ENCODE measurements at places on chromosomes 6 and 20.

DNA sequence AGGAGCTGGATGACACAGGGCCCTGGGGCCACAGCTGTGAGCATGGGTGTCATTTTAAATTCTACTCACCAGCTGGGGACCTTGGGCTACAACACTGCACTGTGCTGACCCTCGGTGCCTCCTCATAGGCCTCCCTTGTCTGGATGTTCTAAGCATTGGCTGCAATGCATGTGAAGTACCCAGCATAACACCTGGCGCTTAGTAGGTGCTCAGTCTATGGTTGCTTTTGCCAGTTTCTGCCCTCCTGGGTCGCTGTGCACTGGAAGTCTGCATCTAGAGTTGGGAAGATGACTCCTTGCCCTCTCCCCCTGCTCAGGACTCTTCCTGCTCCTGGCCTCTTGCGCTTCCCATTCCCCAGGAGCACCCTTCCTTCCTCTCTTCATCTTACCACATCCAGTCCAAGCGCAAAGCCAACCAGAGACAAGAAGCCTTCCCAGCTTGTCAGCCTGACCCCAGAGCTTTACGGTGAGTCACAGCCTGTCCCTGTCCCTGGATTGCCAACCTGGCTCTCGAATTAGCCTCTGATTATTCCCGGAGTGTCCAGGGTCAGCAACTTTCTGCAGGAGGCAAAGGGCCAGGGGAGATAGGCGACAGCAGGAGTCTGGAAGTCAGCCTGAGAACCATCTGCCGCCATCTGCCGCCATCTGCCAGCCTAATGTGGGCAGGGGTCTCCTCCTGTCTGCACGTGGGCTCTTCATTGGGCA, 8.8 kb downstream of the SLC13A3 start:
- DNase-seq: no peak

GRCh38 chr6:12404651-12405050, 114.5 kb downstream of the EDN1 start:
- no peak for DNase-seq

- DNase-seq: no peak
Observed at GRCh38 chr6:154956771-154957522, 38.2 kb upstream of the TIAM2 start.

DNA sequence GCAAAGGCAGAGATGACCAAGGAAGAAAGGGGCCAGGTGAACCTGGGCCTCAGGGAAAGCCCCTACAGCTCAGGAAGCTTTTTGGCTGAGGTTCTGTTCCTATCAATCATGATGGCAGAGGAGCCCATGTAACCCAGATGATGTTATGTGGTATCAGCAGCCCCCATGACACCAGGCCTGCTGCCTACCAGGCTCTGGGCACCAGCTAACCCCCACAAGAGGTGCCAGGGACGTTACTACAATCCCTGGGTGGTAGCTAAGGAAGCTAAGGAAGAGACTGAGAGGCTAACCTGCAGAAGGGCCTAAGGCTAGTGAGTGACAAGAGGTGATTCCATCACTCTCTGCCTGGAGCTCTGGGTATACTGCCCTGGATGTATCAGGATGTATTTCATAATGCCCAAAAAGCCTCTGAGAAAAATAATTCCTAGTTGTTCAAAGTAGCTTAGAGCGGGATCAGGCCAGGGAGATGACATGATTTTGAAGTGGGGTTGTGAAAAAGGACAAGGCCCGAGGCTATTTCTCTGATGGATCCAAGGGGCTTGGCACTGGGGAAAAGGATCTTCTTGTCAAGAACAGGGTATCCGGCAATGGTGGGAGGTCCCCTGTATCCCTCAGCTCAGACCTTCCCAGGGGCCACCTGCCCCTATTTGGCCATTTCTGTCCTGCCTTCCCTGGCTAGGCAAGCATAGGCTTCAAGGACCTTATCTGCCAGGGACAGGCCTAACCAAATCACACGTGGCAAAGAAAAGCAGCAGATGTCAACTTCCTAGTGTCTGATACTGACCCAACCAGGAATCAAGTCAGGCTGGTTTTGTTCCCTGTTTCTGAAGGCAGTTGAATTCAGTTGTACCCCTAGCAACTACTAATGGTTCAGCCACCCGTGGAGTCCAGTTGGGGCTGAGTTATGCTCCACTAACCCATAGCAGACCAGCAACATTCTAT, 41.3 kb downstream of the PANK2 start:
- peak; percentile 47 for DNase-seq

DNA sequence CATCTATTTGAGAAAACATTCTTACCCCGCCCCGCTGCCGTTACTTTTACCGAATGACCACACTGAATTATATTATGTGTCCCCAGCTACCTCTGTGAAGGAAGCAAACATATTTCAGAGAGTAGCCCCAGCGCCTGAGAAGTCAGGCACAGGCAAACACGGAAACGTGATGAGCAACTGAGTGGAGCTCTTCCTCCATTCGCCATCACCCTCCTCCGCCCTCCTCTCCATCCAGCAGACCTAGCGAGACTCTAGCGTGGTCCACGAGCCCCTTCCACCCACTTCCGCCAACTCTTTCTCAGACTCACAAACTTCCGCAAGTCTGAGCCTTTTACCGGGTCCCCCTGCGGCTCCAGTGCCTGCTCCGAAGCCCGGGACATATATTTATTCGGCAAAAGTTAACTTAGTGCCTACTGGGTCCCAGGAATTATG, 582 bp downstream of the SNRPB start:
- DNase-seq: no peak

DNA sequence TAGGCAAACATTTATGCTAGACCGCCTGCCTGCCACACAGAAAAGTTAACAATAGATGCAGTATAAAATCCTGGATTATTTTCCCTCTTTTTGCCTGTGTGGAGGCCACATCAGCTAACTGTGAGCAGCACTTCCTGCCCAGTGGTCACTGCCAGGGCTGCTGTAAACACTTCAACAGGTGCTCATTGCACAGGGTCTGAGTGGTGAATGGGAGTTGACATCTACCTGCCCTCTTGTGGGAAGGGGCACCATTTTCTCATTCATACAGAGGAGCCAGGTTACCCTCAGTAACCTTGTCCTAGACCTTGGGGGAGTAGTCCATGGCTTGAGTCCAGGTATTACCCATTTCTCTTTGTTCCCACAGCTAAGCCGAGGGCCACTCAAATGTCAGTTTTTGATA, 235.3 kb downstream of the TMEM242 start:
- DNase-seq: no peak

GRCh38 chr20:2599288-2600006, 53.0 kb upstream of the NOP56 start:
- DNase-seq: no peak

DNA sequence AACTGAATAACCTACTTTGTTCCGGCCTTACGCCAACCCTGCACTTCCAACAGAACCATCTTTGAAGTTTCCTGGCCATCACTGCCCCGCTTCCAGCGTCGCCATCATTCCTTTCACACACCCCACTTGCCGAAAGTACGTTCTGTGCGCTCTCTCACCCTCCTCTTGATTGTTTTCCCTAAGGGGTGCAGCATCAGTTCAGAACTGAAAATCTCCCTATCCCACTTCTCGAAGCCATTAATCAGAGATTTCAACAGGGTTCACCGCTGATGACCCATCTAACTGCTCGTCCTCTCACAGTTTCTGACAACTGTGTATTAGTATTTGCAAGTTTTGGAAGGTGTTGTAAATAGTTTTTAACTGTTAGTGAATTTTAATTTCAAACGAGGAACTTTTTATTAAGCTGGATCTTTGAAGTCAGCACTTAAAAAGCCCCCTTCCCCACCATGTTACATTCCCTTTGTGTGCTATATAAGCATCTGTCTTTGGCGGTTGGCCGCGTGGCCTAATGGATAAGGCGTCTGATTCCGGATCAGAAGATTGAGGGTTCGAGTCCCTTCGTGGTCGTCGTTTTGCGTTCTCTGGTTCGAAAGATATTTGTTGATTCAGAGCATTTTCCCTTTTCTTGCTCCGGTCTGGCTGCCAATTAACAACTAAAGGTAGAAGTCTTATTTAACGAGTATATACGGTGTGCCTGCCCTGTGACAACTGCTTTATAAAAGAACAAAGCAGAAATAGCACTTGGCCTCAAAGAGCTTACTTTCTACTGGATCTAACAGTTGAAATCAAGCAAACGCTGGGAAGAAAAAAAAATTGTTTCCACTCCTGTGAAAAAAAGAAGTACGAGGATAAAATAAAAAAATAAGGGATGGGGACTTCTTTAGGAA, 42.6 kb downstream of the TRIM27 start:
- DNase-seq: peak; percentile 79

DNA sequence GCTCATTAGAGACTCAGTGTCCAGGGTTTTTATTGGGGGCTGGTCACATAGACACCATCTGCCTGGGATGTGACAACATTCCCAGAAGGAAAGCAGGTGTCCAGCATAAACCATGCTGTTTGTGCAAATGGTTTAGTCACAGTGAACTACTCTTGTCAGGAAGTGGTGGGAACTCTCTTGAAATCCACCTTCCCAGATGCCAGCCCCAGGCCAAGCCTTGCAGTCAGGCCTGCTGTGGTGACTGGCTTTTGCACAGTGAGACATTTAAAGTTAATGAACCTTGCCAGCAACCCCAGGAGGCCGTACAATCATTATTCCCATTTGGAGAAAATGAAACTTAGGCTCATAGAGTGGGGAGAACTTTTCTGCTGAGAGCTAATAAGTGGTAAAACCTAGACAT, 242.5 kb upstream of the KCNG1 start:
- no peak for DNase-seq

GRCh38 chr6:151130329-151130728, 109.4 kb upstream of the AKAP12 start:
- DNase-seq: no peak

Data from kidney glomerular epithelial cell (primary cell).